Progenitor cell of endocrine pancreas (in vitro differentiated cells): ENCODE measurements at places on chromosomes 3 and 15.

- no peak for DNase-seq
These were observed 21.0 kb upstream of the SEMA6D start for GRCh38 chr15:47696351-47696750.

- no peak for DNase-seq
These were observed 11.9 kb downstream of the RAP2B start for GRCh38 chr3:153173758-153174516.

- no peak for DNase-seq
These were observed 211.3 kb downstream of the KLF13 start for GRCh38 chr15:31537770-31538592.

DNA sequence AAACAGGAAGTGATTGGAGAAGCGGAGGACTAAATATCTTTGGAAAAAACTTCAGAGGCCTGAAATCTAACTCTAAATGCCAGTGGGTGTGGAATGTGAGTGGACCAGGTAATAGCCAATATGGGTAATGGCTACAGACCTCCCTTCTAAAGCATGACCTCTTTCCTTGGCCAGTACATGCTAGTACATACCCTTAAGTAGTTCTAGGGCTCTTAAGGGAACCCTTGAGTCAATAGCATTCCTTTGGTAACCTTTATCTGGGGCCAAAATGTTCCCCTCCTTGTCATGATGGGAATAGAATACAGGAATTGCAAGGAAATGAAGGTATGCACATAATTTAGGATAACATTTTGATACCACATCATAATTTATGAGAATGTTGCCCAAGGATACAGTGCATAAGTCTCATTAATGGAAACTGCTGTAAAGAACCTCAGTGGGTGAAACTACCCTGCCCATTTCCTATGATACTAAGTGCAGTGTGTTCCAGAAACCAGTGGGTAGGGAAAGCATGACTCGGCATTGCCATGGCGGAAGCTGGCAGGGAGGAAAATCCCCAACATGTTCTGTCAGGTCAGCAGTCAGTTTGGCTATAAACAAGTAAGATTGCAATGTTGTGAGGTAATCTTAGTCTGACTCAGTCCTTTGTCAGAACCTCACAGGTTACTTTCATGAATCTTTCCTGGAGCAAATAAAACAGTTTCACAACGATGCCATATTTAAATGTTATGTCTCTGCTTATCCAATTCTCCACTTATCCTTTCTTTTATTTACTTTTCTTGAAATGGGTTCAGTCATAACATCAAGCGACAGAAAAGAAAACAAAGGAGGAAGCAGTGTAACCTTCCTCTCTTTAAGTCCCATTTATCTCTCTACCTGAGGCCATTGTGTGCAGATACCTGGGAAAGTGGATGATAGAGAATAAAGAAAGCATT, 23.5 kb upstream of the RAP2B start:
- no peak for DNase-seq

- DNase-seq, result no peak
These were observed 87.6 kb downstream of the CLDN1 start for GRCh38 chr3:190234621-190235020.

DNA sequence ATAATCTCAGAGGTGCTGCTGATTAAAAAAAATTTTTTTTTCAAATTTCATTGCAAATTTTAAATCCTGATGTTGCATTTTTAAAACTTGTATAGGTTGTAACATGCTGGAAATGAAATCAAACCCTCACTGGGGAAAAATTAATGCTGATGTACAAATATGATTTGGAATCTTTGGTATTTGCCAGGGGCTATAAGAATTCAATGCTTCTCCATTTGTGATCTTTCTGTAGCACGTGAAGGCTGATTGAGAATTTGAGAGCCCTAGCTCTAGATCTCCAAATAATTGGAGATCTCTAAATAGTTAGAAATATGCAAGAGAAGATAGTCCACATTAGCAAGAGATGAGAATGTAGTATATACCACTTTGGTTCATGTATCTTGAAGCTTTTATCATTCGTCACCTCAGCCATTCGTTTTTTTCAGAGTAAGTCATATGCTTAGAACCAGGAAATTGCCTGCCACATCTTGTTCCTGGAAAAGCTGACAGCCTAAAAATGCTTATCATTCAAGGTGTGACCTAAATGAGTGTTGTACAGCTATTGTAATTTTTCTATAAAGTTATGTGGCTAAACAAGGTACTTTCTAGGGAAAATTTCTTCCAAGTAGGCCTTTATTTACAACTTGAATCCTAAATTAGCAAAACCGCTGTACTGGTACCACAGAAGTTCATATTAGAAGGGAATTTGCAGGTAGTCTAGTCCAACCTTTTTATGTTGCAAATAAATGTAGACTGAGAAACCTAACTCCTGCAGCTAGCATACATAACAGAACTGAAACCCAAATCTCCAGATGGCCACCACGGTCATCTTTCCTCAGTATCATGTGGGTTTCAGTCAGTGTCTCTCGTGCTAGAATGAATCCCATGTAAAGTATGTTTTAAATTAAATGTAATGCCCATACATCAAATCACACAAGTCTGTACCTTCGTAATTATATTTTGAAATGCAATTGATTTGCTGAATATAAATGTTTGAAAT, 48.5 kb downstream of the FNDC3B start:
- no peak for DNase-seq
